ENCODE measurements at places on chromosomes 6 and 20.

- no peak for DNase-seq
Measured at GRCh38 chr6:71727632-71728294, 158.6 kb upstream of the RIMS1 start.

- DNase-seq, result no peak
Measured at GRCh38 chr6:11380549-11380948, 148.1 kb upstream of the NEDD9 start.

DNA sequence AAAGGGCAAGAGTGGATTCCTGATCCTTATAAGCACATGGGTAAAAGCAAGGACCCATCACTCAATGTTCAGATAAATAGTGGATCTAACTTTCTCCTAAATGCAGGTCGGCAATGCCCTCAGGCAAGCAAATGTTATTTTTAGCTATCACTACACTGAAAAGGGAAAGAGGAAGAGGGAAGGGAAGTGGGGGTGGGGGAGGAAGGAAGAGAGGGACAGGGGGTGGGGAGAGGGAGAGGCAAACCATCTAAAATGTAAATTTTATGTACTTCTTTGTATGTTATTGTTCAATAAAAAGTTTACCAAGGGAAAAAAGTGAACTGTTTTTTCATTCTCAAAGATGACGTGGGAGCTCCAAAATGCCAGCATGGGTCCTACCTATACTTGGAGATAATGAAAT, 44.2 kb downstream of the CHD6 start:
- no peak for DNase-seq

DNA sequence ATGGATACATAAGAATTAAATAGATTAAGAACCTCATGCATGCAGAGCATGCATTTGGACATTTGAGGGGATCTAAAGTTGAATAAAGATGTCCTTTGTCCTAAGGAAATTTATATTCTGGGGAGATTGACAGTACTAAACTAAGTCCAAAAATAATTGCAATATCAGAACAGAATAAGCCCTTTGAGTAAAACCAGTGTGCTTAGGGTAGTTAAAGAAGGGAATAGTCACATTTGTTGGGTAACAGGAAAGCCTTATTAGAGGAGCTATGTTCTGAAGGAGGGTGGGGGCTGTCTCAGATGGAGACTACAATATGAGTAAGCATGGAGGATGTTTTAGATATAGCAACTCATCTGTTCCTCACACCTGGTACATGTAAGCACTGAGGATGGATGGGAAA, 35.8 kb downstream of the CDC5L start:
- no peak for DNase-seq

DNA sequence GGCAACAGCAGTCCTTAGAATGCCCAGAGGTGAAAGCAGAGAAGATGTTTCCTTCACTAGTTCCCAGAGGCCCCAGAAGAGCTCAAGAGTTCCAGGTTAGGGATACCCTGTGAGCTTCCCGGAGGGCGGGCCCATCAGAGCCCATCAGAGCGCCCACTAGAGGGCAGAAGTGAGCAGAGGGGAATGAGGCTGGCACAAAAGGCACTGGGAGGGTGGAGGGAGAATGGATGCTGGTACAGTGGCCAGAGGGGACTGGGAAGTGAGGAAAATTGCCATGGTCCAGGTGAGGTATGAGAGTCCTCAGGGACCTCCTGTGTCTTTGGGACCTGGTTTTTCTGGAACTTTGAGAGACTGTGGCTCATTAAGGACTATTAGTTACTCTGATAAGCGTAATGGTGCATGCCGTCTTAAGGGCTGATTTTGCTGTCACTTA, 57.3 kb downstream of the LINC00237 start:
- DNase-seq, result no peak

DNA sequence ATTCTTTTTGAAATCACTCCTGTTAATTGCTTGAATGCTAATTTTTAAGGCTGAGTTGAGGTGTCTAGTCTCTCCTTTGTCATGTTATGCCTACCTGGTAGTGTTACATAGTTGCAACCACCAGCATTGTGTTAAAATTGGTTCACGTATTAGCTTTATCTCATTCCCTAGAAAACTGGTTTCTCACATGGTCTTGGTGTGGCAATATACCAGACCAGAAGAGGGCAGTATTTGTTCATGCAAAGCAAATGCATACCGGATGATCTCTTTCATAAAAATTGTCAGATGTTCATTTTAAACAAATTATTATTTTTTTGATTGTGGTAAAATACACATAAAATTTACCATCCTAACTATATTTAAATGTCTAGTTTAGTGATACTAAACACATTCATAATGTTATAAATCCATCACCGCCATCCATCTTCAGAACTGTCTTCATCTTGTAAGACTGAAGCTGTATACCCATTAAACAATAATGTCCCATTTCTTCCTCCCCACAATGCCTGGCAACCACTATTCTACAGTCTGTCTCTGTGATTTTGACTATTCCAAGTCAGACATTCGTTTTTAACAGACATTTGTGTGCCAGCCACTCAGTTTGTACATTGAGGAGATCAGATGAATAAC, 92.8 kb downstream of the ATRN start:
- DNase-seq, result no peak

- DNase-seq, result no peak
Measured at GRCh38 chr20:7977709-7978108, 37.5 kb upstream of the HAO1 start.

- no peak for DNase-seq
Measured at GRCh38 chr20:8424010-8424409, 291.9 kb downstream of the PLCB1 start.

GRCh38 chr6:110180228-110181008, at the start of gene CDC40:
CDC40 (plus strand) TSS chr6:110180427; CDS start chr6:110180445, 18 bp downstream.
- DNase-seq, result peak; percentile 10

GRCh38 chr6:124446961-124447360, 515.3 kb upstream of the RNF217 start:
- DNase-seq, result no peak

DNA sequence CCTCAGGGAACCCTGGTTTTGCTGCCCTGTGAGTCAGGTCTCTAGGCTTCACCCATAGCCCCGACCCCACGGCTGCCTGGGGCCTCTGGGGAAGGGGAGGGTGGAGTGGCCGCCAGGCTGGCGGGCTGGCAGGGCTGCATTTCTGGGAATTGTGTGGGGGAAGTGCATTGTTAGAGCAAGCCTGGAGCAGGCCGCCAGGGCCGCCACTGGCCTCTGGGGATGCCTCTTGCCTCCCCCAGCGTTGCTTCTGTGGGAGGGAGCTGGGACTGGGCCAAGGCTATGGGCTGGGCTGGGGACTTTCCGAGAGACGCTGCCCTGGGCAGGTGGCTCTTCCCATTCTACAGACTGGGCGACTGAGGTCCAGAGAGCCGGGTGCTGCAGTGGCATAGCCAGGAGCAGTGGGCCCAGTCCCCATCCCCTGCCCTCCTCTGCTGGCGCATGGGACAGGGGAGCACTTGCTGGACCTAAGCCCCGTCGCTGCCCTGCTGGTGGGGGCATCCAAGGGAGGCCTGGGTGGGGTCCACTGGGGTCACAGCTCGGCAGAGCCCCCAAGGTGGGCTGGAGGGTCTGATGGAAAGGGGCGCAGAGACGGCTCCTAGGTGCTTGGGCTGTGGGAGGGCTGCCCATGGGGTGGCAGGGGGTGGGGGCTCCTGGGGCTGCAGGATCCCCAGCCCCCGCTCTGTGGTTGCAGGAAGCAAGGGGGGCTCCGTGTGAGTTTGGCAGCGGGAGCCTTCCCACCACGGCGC, 6.6 kb upstream of the SOX18 start:
- DNase-seq, result no peak

- DNase-seq, result no peak
Measured at GRCh38 chr20:49631061-49631716, 63.3 kb upstream of the PTGIS start.

DNA sequence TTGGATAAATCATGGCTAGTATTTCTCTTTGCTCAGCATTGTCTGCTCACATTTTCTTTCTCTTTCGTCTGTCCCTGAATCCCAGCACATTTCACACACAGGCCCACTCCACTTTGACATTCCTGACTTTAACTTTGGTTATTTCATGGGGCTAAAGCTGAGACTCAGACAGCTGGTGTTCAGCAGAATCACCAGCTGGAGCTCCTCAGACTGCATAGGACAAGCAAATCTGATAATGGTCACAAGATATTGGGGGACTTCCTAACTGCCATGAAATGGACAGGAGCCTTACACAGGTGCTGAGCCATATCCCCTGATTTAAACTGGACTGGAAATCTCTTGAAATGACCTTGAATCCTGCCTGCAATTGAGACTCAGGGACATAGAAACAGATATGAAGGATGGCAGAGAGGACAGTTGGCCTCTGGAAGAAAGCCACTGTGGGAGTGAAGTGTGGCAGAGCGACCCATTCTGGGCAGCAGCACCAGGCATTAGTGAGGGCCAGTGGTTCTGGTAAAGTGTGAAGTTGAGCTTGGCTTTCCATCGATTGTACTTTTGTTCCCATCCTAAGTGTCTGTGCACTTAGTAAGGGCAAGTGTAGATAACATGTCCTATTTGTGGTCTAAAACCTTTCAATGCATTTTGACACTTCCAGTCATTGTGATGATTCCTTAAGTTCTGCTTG, 10.0 kb upstream of the IFNGR1 start:
- DNase-seq, result no peak

DNA sequence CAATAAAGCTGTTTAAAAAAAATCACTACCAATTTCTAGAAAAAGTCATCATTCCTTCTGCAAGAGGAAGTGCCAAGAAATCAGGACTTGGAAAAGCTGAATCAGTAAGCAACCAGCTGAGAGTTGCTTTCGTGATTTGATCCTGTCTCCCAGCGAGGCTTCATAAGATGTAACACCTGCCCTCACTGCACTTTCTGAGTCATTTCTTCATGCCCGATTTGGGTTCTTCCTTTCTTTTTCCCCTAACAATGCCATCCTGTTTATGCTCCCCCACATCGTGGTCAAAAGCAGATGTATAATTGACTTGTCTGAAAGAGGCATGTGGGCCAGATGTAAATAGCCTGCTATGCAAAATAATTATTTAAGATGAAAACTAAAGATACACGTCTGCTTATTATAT, 52.1 kb downstream of the RIPOR2 start:
- DNase-seq, result no peak

DNA sequence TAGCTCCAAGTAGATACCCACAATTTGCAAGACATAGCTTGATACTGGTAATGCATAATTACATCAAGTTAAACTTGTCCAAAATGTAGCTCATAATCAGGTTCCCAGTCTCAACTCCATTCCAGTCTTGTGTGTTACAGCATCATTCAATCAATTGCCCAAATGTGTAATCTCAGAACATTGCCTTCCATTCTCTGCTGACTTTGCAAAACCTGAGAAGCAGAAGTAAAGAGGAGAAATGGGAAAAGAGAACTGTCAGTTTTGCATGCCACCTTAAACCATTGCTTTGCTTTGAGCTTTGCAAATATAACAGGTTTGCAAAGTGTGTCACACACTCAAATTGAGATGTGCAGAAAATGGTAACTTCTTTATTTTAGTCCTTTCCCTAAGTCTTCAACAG, 40.3 kb upstream of the CNKSR3 start:
- DNase-seq, result no peak

DNA sequence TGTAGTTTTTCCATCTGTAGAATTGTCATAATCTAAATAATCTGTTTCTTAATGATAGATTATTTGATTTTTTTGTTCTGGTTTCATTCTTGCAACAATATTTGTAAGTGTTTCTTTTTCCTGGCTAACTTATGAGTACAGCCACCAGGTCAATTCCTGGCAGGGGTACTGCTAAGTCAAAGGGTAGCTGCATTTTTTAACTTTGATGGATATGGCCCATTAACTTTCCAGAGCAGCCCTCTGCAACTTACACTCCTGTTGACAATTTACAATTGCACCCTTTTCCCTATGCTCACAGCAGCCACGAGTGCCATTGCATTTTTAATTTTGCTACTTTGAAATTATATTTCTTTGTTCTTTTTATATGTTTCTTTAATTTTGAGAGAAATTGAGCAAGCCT, 209.3 kb upstream of the CST7 start:
- no peak for DNase-seq

DNA sequence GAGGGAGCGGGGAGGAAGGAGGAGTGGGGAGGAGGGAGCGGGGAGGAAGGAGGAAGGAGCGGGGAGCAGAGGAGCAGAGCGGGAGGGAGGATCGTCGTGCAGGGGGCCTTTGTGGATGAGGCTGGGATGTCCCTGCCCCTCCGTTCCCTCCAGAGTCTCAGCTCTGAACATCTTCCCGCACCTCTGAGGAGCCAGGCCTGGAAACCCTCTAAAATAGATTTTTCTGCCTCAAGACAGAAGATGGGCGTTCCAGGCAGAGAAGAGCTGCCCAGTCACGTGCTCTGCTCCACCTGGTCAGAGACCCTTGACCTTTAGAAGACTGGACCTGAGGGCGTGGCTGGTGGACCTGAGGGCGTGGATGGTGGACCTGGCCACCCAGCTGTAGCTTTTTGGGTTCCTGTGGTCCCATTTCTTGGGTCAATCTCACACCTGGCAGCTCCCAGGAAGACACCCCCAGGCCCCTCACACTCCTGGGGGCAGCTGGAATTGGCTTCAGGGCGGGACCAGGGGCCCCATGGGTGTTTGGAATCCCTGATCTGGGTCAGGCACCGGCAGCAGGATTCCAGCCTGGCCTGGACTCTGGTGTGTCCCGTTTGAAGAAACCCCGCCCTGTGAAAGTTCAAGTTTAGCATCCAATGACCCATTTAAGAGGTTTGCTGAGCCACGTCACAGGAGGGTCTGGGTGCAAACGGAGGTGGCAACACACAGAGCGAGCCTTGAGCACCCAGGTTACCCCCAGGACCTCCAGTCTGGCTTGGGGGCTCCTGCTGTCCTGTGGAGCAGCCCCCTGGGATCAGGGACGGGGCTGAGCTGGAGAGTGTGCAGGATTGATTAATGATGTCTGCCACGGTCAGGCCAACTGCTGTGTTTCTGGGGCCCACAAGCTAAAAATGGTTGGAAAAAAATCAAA, 96.9 kb upstream of the BHLHE23 start:
- no peak for DNase-seq

- DNase-seq, result no peak
Measured at GRCh38 chr20:6718662-6719368, 48.7 kb upstream of the BMP2 start.

DNA sequence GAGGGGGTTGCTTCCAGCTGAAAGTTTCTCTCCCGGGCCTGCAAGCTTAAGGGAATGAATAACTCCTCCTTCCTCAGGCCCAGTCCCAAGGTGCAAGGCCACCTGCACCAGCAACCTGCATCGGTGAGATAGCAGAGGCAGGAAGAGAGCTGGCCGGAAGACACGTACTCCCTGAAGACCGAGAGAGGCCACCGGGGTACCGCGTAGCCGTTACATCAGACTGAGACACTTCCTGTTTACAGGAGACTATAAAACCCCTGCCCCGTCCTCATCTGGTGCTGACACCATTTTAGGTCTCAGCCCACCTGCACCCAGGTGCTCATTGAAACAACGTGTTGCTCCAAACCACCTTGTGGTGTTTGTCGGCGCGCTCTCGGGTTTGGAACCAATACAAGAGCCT, 60.5 kb upstream of the PRND start:
- DNase-seq, result no peak

GRCh38 chr20:58695084-58695722, 2.6 kb downstream of the NPEPL1 start:
- DNase-seq, result no peak

- no peak for DNase-seq
Measured at GRCh38 chr20:40486297-40486696, 202.7 kb downstream of the MAFB start.

- no peak for DNase-seq
Measured at GRCh38 chr20:48019940-48020339, 234.7 kb upstream of the SULF2 start.

Measured in stimulated activated CD4-positive, alpha-beta T cell treated with anti-CD3 and anti-CD28 coated beads, Interleukin-1b, Interleukin-23, amount 100 ng/mL, for 1 hour (primary cell).